ENCODE measurements at places on chromosomes 2 and 18.

- DNase-seq = no peak
Measured at GRCh38 chr2:197113275-197113711, 186.8 kb upstream of the PGAP1 start.

GRCh38 chr2:219962801-219963200 is 335.4 kb downstream of the SLC4A3 start:
- no peak for DNase-seq

DNA sequence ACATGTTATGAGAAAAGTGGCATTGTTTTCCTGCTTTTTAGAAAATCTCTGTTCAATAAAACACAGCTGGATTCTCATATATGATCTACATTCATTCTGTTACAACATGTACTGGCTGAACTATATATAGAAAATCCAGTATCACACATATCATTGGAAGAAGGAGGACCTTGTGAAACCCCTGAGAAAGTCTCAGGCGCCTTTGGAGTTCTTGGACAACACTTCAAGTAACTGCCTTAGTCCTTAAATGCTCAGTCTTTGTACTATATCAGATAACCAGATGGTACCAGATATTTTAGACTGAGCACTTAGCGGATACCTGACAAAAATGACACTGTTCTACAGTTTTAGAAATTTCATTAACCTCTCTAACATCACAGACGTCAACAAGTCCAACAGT is 72.2 kb downstream of the ACVR1 start:
- no peak for DNase-seq

DNA sequence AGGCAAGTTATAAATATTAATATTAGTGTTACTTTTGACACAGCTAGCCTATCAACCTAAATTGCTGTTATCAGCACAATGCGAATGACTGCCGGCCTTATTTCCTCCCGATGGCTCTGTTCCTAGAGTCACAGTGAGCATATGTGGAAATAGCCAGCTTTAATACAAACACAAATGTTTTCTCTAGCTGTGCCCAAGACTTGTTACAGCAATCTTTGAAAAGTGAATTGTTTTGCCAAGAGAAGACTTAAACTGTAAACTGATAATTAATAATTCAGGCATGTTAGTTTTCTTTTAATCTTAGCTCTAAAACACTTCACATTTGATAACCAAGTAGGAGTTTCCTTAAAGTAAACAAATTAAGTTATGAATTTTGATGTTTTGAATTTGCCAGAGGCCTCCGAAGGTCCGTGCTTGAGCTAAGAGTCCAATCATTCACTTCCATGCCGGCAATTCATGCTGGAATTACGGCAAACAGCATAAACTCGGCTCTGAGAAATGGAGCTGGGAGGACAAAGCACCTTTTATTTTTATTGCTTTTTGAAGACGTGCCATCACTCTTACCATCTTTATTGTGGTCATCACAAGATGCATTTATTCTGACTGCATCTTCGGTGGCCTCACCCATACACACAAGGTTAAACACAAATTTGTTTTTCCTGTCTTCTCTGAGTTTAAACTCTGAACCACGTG is 184.5 kb upstream of the CWC22 start:
- DNase-seq = no peak

GRCh38 chr2:41990688-41991087 is 57.1 kb upstream of the PKDCC start:
- no peak for DNase-seq

- no peak for DNase-seq
Measured at GRCh38 chr2:27741673-27742072, 29.8 kb upstream of the MRPL33 start.

DNA sequence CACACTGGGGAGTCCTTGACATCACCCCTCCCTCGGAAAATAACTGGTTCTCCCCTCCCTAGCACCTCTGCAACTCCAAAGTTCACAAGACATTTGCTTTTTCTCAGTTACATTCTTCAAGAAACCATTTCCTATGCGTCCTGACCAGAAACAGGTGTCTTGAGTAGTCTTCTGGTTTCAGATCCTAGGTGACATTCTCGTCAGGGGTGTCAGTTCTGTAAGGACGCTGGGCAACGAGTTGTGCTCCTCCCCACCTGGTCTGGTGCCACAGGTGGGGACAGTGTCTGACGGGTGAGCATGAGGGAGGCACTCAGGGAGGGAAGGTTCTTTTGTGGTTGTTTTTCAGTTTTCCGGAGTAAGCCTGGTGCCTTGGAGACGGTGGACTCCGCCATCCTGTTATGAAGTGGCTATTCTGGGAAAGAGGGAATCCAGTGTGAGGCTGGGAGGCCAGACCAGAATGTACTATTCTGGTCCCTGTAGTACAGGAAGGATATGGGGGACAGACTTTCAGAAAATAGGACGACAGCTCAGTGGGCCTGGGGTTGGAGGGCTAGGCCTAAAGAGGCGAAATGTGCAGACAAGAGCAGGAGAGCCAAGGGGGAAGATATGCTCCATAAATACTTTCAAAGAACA is 50.6 kb downstream of the EPAS1 start:
- DNase-seq = no peak

GRCh38 chr2:97678298-97678697 is 8.8 kb downstream of the C2orf92 start:
- DNase-seq = no peak

GRCh38 chr2:47299555-47299954 is 103.4 kb upstream of the MSH2 start:
- DNase-seq = no peak

GRCh38 chr18:58535340-58536201 is 93.3 kb downstream of the ALPK2 start:
- no peak for DNase-seq

DNA sequence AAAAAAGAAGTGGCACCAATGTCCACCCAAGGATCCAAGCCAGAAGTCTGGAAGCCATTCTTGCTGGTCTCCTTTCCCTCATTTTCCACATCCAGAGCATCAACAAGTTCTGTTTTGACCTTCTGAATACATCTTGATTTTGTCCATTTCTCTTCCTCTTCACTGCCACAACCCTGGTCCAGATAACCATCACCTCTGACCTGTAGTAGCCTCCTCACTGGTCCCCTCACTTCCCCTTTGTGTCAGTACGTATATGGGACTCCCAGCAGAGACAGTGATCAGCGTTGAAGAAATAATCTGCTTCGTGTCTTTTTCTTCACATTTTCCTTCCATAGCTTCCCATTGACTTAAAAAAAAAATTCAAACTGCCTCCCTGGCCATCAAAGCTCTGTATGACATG is 109.3 kb upstream of the SP5 start:
- DNase-seq = no peak

GRCh38 chr2:7672027-7672684 is 754.9 kb downstream of the RNF144A start:
- peak; percentile 66 for DNase-seq

DNA sequence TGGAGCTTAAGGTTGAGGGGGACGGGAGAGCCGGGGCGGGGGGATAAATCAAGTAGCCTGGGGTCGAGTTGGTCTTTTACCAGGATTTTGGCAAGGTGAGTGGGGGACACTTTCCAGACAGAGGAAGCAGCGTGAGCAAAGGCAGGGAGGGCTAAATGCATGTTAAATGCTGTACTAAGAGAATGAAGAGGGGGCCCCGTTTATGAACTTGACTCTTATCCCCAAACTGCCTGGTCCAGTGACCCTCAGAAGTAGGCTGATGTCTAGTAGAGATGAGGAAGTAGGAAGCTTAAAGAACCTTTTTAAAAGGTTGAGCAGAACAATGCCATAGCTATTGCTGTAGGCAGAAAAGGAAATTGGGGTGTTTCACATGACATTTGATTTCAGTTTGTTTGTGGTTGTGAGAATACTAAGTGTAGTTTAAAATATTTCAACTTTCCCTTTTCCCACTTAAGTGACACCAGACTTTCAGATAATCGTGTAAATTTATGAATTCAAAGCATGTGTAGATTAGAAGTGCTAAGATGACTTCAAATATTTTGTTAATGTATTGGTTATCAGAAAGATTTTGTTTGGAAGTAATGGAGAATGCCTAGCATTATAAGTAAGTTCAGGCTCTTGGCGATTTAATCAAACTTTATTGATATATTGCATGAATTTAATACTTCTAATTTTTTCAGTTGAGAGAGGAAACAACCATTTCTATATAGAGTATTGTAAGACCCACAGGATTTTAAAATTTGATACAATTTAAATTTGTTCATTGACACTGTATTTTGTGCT is 1.8 kb downstream of the REL start:
- peak; percentile 27 for DNase-seq

- no peak for DNase-seq
Measured at GRCh38 chr2:67856866-67857265, 205.9 kb downstream of the C1D start.

DNA sequence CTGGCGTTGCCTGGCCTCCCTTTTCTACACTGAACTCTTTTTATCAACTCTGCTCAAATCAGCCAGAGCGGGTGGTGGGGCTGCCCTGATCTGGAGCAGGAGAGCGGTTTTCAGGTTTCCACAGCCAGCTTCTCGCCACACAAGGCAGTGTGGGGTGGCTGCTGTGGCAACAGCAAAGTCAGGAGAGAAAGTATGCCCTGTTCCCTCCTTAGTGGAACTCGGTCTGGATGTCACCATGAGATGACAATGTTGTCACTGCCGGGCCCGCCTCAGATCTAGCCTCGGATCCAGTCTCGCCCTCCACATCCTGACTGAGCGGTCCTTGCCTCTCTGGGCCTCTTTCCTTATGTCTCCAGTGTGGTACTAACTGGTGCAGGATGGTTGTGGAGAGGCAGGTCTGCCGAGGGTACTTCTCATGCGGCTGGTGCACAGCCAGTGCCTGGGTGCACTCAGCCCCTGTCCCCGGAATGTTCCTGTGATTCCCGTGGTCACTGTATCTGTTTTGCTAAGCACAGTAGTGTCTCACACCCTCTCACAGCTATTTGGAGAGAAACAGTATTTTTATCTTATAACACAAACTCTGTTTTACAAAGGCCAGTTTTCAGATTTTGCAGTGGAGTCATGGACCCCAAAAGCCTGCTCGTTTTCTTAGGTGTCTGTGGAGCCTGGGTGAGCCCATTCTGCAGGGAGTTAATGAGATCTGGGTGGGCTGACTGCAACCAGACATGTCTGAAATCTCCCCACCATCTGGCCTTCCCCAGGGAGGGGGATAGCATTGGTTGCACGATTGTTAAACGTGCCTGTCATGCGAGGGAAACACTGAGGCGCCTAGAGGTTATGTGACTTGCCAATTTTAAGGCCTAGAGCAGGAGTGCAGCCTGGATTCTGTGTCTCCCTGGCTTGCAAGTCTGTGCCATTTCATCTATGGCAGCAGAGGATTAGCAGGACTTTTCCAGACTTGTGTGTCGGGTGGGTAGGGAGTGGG is 261.1 kb upstream of the AGAP1 start:
- DNase-seq = no peak

GRCh38 chr2:102508863-102509262 is 35.8 kb downstream of the SLC9A4 start:
- no peak for DNase-seq

- no peak for DNase-seq
Measured at GRCh38 chr2:23502096-23502495, 117.1 kb downstream of the KLHL29 start.

- DNase-seq = peak; percentile 35
Measured at GRCh38 chr2:54763636-54764291, 40.3 kb downstream of the EML6 start.

DNA sequence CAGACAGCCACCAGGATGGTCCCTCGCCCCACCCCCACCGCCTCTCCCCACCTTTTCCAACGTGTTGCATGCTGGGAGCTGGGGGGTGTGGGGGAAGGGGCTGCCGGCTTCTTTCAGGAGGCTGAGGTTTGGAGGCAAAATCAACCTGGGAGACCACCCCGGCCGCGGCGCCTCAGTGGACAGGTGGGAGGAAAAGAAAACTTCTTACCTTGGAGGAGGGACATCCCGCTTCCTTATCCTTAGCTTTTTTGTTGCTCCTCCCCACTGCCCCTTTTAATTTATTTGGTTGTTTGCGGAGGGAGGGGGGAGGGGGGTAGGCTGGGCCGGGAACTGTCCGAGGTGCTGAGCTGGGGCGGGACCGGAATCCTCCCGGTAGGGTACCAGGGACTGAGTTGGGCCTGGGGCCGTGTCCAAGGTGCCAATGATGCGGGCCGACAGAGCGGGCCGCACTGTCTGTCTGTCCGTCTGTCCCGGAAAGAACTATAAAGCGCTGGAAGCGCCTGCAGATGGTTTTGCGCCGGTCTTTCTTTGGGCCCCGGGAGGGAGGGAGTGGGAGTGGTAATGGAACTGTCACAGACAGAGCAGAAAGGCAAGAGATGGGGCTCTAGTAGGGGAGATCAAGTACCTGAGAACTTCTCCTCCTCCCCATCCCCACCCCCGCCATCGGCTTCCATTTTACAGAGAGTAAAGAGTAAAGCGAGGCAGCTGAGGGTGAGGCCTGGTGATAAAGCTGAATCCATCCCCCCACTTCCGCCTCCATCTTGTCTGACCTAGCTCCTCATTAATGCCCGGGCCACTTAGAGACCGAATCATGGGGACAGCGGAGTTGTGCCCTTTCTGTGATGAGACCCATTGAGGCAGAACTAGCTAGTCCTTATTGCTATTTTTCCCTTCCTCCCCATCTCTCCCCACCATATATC is 2.4 kb downstream of the CDK5R2 start:
- no peak for DNase-seq

- no peak for DNase-seq
Measured at GRCh38 chr2:112607680-112608438, 23.4 kb downstream of the CHCHD5 start.

DNA sequence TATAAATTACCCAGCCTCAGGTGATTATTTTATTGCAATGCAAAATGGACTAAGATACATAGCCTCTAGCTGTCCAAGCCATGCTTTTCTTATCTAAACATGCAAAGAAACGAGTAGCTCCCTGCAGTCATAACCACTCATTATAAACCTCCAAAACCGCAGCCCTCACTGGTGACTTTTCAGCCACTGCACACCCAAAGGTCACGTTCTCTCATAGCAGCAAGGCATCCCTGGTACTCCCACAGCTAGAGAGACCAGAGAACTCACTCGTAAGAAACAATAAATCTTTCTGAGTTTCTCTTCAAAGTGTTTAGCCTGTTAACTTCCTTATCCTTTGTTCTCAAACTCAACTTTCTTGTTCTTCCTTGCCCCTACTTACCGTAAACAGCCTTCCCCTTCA is 28.5 kb upstream of the RALBP1 start:
- DNase-seq = no peak

DNA sequence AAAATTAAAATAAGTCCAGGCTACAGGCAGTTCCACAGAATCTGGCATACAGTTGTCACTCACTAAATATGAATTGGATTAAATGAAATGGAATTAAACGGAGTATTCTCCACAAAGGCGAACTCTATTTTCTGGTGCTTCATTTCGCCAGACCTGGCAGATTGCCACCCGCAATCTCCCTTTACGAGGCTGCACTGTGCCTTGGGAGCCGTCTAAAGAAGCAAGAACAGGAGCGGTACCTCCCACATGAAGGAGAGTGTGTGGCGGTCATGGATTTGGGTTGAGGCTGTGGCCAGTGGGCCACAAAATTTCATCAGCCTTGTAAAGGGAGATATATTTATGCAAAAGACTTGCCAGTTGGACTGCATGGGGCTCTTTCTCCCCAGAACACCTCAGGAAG is 151.0 kb downstream of the OSR1 start:
- DNase-seq = no peak

DNA sequence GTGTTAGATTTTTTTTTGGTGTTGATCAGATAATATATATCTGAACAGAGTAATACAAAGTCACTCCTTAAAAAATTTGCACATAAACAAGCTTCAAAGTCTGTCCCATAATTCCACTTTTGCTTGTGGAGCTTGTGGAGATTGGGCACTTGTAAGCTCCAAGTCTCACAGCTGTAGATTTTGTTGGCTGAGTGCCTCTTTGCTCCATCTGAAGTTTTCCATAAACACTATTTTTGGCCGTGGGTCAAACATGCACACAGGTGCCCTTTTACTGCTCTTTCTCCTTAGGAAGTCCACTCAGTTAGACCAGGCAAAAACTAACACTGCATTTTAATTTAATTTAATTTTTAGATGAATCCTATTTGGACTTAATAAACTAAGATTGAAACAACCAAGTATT is 3.6 kb upstream of the KCNJ13 start:
- DNase-seq = no peak

Measured in activated CD4-positive, alpha-beta memory T cell treated with anti-CD3 and anti-CD28 coated beads, Interleukin-2, amount 10 ng/mL, durations not matched to agents 7 days and 5 days (primary cell).